Activated CD4-positive, alpha-beta T cell treated with anti-CD3 and anti-CD28 coated beads, Interleukin-2, amount 50 U/mL, for 24 hours (primary cell): ENCODE measurements at places on chromosomes 3 and 15.

GRCh38 chr3:159232966-159233365 is 431.1 kb downstream of the MFSD1 start:
- no peak for DNase-seq

DNA sequence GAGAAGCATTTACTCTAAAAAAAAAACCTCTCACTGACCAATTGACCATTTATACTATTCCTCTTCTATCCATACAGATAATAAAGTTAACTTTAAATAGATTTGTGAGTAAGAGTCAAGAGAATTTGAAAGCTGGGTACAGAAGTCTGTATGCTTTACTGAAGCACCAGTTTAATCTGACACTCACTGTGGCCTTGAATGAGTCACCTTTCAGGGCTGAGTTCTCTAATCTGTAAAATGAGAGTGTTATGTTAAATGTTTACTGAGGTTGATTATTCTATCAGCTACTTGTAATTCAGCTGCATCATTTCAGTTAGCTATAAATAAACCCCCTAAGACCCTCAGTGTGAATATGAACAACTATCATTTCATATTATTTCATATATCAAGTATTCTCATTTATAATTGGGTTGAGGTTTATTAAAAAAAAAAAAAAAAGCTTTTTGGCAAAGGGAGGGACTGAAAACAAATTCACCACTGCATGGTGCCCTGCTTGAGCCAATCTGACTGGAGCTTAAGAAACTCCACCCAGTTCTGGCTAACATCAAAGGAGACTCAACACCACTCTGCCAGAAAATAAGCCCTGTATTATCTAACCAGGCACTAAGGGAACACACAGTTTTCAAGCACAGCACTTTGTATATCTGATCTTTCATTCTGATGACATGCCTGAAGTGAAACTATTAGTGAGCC is 2.8 kb downstream of the MAP4 start:
- DNase-seq, result no peak

DNA sequence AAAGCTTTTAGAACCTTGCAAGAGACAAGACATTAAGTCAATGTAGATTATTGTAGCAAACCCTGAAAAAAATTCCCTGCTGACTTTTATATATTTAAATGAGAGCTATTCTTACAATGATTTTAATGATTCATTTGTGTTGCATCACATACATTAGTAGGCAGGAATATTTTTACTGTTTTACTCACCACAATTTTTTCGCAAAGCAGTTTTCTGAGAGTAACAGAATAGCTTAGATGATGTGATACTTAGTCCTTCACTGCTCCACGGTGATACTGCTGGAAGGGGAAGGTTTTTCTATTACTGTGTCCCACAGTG is 43.9 kb upstream of the CLRN1 start:
- no peak for DNase-seq

GRCh38 chr3:16179771-16180736 is 5.6 kb downstream of the GALNT15 start:
- DNase-seq, result no peak

DNA sequence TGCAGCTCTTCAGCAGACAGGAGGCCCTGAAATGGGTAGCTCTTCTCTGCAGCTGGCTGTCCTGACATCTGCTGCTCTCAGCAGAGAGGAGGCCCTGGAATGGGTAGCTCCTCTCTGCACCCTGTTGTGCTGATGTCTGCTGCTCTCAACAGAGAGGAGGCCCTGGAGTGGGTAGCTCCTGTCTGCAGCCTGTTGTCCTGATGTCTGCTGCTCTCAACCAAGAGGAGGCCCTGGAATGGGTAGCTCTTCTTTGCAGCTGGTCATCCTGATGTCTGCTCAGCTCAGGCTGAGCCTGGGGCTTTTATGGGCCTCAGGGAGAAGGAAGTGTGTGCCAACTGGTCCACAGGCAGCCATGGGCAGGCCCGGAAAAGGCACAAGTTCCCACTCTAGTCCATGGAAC is 66.6 kb downstream of the PIK3CB start:
- no peak for DNase-seq

- no peak for DNase-seq
Measured at GRCh38 chr15:65827065-65827464, 35.0 kb upstream of the DENND4A start.

DNA sequence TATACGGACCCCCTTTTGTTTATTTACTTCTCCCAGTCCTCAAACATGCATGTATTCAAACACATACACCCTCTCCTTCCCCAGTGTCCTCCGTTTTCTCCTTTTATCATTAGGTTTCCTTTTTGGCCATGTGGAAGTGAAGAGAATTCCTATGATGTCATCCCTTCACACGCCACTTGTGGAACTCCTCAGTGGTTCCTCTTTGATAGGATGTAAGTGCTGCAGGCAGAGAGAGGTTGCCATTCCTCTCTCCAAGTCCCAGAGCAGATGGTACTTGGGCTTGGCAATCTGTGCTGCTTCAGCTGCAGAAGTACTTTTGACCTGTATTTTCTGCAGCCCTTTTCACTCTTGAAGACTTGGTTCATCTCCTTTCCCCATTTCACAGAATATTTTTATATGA is 32.9 kb upstream of the CRTC3 start:
- DNase-seq, result no peak

GRCh38 chr15:101489237-101489598 is 289 bp downstream of the PCSK6 start:
- DNase-seq, result no peak

DNA sequence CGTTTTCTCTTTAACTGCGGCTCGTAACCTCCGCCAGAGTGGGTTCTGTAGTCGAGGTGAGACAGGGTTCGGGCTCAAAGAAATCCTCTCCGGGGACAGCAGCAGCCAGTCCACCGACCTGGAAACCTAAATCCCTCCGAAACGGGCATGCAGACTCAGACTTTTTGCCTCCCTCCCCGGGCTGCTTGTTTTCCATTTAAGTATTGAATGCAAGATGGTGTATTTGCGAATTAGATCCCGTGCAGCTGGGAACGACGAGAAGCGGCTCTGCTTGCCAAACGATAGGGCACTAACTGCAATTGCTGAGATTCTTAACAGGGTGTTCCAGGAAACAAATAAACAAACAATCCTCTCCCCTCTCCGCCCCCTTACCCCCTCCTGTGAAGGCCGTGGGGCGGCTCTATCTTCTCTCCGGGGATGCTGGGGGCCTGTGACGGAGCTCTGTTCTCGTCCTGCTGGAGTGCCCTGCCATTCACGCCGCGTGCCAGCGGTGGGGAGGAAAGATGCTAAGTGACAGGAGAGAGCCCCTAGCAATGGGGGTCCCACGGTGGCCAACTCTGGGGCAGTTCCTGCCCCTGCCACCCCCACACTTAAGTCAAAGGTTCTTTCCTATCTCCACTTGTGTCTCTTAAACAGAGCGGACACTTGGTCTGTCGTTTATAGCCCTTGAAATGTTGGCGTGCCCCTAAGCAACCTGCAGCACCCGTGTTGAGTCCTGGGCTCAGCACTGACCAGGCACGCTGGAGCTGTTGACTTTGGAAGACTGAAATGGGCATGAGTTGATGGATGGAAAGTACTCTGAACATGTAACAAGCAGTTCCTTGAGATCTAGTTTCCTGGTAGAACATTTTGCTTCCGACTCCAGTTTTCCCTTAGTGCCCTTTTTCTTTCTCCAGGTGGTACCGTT is 1.3 kb upstream of the ETV5 start:
- DNase-seq, result no peak

GRCh38 chr3:50545781-50546180 is 21.8 kb downstream of the C3orf18 start:
- DNase-seq, result no peak

DNA sequence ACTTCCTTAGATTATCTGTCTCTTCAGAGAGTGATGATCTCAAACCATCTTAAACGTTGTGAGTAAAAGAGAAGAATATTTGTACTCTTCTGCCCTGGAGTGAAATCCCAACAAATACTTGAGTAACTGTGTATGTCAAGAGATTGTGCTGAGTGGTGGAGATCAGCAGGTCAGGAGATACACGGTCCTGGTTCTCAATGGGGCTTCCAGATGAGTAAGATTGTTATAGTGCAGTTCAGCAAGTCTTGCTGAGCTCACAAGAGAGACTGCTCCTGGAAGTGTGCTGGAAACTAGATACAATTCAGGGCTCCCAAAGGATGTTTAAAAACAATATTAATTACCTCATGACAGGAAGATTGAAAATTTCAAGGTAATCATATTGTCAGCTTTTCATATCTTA is 184.3 kb downstream of the AKAP13 start:
- DNase-seq, result no peak

DNA sequence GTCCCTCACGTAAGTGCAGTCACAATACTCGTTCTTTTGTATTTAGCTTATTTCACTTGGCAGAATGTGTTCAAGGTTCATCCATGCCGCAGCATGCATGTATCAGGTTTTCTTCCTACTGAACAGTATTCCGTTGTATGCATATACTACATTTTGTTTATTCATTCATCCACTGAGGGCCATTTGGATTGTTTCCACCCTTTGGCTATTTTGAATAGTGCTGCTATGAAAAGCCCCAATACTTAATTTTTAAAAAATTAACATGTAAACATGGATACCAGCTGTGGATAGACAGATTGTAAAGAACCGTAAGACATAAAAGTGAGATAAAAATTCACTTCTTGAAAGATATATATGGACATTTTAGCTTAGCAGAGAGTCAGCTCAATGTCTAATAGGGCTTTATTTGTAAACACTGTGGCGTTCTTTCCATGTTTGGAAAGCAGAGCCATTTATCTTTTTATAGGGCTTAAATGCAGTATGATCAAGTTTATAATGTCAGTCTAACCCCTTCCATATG is 115.9 kb downstream of the VPS8 start:
- no peak for DNase-seq

DNA sequence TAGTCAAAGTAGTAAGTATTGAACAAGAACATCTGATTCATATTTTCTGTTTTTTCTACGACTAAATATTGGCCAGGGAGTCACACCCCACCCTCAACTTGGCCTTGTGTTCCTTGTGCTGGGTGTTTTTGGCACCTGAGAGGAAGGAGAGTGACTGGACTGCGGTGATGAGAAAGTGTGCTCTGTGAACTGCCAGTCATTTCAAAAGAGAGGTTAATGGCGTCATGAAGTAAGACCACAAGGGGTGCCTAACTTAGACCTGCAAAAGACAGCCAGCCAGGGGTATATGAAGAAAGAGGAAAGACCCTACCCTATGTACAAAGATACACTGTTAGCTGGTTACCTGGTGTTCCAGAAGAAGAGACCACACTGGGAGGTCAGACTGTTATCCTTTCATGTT is 58.4 kb upstream of the COL8A1 start:
- no peak for DNase-seq

DNA sequence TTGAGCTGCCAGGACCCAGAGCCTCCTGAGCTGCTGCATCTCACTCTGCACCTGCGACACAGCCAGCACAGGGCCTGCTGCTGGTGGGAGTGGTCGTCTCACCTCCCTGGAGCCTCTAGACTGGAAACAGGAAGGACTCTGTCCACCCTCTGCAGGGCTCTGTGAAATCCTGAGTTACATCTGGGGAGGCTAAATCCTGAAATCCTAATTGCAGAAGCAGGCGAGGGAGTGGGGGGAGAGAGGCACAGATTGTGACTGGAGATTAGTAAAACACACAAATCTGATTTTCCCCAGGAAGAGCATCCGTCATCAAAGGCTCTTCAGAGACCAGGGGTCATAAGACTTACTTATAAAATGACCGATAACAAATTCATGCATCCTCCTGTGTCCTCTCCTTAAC is 31.6 kb upstream of the GABRG3 start:
- no peak for DNase-seq

- DNase-seq, result no peak
Measured at GRCh38 chr3:64094713-64095079, 71.4 kb upstream of the PSMD6 start.

DNA sequence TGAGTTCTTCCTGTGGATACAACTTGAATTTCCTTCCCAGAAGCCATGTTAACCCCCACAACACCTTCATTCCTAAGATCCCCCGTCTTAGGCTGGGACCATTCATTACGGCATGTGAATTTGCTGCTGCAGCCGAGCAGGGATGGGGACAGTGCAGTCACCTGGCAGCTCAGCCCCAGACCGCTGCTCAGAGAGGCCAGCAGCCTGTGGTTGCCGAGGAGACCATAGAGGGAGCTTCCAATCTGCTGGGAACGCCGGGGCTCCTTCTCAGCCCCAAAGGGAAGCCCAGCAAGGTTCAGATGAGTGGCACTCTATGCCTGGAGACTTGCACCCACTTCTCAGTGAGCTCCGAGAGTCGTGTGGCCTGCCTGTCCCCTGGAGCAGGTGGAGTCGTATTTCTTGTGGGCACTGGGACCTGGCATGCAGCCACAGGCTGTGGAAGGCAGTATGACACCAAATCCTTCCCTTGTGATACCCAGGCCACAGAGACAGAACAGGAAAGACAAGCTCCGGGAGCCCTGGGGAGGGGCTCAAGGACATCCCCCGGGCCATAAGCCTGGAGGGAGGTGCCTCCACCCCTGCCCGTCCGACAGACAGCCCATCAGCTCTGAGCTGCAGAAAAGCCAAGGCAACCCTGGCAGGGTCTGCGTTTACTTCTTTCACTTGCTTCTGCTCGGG is 167.3 kb downstream of the FAM43A start:
- no peak for DNase-seq

- DNase-seq, result no peak
Measured at GRCh38 chr3:6657591-6657990, 203.3 kb upstream of the GRM7 start.

DNA sequence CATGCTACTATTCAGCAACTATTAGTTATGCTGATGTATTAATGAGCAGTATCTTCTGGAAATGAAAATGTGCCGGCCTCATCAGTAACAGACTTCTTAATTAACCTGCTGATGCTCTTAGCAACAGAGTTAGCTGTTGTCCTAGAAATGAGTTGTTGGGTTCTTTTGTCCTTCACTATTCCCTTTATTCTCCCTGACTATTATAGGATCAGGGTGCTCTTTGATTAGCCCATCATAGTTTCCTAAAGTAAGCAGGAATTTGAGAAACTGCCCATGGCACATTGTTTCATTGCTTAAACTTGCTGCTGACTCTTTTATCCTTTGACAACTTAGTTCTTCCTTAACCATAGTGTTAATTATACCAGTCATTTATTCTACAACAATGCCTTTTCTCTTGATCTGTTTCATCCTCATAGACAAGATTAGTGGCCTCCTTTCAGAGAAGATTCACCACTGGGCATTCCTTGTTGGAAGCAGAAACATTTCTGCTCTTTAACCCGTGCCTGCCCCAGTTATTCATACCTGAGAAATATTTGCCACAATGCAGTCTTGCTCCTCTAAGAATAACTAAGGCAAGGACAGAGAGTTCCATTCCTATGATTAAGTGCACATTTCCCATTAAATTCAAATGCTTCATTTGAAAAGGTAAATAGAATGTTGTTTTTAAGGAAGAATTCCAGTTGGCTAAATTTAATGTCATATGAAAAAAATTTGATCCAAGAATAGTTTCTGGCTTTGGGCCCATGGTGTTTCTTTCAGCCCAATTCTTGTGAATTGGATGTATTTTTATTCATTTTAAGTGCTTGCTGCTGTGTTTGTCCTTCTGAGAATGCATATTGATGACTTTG is 573.3 kb upstream of the TBL1XR1 start:
- DNase-seq, result no peak

DNA sequence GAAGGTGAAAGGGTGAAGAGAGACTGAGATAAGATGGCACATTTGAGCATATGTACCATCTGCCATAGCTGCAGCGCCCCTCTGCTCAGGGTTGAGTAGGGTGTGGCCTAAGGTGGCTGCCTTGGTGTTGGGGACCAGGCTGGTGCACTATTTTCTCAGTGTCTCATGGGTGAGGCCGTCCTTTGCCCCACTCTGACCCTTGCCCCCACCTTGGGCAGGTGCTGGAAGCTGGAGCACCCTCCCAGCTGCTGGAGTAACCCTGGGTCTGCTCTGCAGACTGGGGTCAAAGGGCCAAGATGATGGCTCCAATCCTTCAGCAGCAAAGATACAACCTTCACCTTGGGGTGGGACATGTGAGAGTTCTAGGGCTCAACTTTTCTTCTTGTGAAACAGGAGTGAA is 69.2 kb downstream of the DAPK2 start:
- no peak for DNase-seq

- DNase-seq, result no peak
Measured at GRCh38 chr3:159807137-159808040, 181.2 kb upstream of the IL12A start.
